KG1 (cell line): ENCODE measurements at places on chromosomes 12 and 14.

DNA sequence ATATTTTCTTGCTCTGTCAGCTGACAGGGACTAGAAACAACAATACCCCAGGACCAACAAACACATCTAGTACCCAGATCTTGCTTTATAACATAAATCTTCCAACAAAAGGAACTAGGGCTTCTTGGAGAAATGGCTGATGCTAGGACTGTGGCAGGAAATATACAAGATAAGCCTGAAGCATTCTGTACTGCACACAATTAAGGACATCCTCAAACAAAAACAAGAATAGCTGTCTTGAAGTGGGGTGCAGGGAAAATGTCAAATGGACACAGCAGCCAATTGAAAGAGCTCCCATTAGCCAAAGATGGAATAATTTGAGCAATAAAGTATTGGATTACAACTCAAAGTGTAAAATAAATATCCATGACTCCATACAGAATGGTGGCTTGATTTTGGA lies 50.0 kb downstream of the LGMN start:
- DNase-seq = no peak

GRCh38 chr14:90777830-90778485 lies 38.3 kb downstream of the TTC7B start:
- DNase-seq = no peak

DNA sequence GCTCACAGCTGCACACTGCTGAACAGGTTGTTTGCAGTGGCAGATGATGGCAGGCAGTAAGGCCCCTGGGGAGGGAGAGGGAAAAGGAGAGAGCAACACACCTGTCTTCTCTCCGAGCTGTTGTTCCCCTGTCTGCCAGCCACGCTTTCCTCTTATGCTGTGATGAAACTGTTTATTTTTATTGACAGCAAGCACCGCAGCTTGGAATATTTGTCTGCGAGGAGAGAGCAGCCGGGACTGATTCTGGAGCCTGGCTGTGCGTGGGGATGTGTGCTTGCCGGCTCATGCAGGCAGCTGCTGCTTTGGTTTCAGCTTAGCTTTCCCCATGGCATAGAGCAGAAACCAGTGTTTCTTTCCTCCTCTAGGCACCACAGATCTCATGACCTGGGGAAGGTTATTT lies 58.7 kb upstream of the KCNA5 start:
- no peak for DNase-seq

GRCh38 chr12:112946236-112947000 lies 8.1 kb downstream of the OAS3 start:
- no peak for DNase-seq

GRCh38 chr12:95607642-95608041 lies 56.4 kb upstream of the USP44 start:
- DNase-seq = no peak

DNA sequence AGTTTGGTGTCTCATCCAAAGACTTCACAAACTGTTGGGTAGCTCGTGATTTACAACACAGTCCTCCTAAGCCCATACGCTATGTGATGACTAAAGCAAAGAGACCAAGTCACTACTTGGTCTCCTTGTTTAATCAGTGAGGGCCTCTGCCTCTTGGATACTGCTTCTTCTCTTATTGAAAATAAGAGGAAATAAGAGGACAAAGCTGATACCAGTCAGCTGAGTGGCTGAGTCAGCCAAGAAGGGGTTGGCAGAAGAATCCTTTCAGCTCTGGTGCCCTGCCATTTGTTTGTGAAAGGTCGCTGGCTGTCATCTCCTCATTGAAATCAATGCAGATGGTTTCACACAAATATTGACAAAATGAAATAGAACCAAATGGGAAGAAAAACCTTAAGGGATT lies 67.5 kb upstream of the SLC35F4 start:
- DNase-seq = no peak

GRCh38 chr12:106255952-106256351 lies 8.1 kb upstream of the CKAP4 start:
- no peak for DNase-seq
